Activated CD4-positive, alpha-beta T cell treated with anti-CD3 and anti-CD28 coated beads, Interleukin-2, amount 50 U/mL, for 4 hours (primary cell): ENCODE measurements at places on chromosomes 12 and 14.
A peak's percentile ranks its signal among the peaks of the same experiment; 100 is the strongest.

DNA sequence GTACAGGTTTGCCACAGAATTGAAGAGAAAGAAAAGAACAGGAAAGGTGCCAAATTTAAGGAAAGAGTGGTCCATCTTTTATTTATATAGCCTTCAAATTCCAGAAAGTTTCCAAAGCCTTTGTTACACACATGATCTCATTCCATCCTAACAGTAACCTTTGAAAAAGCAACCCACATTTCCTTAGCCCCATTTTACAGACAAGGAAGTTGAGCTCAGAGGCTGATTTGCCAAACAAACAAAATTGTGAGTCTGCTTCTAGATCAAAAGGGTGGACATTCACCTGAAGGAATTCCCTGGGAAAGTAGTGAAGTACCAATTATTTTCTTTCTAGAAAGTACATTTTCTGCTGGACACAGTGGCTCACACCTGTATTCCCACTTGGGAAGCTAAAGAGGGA lies 32.0 kb downstream of the KICS2 start:
- DNase-seq: no peak

DNA sequence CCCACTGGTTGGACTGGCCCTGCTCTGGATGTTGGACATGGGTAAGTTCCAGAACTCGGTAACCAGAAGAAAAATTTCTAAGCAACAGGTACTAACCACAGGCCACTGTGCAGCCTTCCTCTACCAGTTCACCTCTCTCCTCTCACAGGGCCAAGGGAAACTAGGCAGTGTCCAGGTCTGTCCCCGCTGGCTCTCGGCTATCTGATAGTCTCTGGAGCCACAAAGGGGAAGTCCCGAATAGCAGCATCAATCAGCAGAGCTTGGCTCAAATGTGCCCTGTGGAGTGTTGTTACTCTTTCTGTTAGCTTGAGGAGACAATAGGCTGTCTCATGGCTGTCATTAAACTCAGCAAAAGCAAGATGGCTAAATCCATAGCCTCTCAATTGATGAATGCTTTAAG lies 73.2 kb downstream of the TSPAN11 start:
- no peak for DNase-seq

DNA sequence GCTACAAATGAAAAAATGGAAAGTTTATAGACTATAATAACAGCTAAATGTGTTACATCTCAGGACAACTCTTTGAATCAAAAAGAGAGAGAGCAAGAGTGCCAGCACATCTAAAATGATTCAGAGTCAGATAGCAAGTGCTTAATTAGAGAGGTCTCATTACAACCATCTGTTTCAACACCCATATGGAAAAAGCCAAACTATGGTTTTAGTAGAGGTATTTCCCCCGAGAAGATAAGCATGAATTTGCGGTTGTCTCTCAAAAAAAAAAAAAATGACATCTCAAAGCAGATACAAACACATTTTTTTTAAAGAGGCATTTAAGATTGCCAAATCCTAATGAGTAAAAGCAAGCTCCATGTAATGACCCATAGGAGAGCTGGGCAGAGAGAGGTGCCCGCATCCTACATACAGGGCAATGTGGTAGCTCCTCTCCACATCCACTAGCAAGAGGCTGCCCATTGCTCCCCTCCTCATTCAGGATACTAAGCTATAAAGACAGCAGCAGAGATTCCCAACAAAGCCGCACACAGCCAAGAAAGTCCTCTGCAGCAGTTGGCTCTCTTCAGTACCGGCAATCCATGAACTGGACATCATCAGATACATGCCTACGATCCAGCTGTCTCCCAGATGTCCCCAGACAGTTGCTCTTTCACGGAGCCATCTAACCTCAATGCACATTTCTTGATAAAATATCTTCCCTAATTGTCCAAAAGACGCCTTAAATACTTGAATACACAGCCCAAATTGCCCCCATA lies 100.4 kb downstream of the EFCAB11 start:
- no peak for DNase-seq

- no peak for DNase-seq
Measured at GRCh38 chr12:44616402-44616801, 259.7 kb downstream of the NELL2 start.

GRCh38 chr14:67883717-67884116 lies 64.1 kb downstream of the RAD51B start:
- DNase-seq: no peak

DNA sequence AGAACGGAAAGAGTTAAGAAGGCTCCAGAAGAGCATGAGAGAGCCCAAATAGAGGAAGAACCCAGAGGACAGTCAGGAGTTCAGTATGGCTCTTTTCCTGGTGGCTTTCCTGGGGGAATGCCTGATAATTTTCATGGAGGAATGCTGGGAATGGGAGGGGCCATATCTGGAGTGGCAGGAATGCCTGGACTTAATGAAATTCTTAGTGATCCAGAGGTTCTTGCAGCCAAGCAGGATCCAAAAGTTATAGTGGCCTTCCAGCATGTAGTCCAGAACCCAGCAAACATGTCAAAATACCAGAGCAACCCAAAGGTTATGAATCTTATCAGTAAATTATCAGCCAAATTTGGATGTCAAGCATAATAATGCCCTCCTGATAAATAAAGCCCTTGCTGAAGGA lies 15.5 kb upstream of the SYT10 start:
- no peak for DNase-seq

GRCh38 chr12:113136128-113136989 lies 798 bp upstream of the RASAL1 start:
- DNase-seq: peak; percentile 54

- no peak for DNase-seq
Measured at GRCh38 chr12:55499810-55500252, 7.7 kb downstream of the OR6C68 start.

DNA sequence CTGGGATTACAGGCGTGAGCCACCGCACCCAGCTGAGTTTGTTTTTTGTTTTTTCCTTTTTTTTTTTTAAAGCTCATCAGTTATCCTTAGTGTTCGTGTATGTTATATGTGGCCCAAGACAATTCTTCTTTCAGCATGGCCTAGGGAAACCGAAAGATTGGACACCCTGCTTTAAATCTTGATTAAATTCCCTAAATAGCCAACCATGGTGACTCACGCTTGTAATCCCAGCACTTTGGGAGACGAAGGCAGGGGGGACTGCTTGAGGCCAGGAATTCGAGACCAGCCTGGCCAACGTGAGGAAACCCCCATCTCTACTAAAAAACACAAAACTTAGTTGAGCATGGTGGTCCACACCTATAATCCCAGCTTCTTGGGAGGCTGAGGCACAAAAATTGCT lies 131.1 kb downstream of the MED13L start:
- no peak for DNase-seq

DNA sequence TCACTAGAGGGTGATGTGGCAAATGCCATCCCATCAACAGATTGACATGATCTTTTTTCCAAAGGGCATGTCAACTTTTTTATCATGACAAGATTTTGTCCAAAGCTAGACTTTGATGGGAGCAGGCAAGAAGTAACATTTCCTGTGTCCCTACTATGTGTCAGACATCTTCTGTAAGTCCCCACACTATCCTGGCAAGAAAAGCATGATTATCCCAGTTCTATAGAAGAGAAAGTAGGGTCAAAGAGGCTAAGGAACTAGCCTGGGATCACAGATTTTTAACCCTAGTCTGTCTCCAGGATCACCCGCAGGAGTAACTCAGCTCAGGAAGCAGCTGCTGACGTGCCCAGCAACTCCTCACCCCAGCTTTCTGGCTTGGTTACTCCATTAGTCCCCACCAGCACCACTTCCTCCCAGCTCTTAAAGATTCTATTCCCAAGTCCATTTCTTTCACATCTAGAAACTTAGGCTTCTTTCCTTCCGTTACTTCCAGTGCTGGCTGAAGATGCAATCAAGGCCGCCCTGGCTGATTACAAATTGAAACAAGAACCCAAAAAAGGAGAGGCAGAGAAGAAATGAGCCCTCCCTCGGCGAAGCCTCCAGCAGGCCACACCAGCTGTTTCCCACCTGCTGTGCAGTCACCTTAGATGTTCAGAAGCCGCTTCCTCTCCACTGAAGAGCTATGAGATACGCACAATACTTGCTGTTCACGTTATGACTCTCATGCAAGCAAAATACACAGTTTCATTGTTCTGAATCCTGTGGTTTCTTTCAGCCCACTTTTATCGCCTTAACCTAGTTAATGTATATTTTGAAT lies 6.2 kb downstream of the ISCU start:
- peak; percentile 44 for DNase-seq
